ENCODE measurements at places on chromosomes 3 and 15. TPM values are rescaled to one million over a fixed set of nuclear protein-coding genes. Genes with fewer than 3 reads are reported as not detected.

C3orf70 gene
- 7.4 TPM for polyA plus RNA-seq

HTR3D gene
- polyA plus RNA-seq, result not detected

CHDH gene
- polyA plus RNA-seq, result 8.3 TPM

- DNase-seq, result no peak
Measured at GRCh38 chr3:48492461-48493202, 11.3 kb downstream of the SHISA5 start.

TGM4 gene
- 0.03 TPM for polyA plus RNA-seq

DNA sequence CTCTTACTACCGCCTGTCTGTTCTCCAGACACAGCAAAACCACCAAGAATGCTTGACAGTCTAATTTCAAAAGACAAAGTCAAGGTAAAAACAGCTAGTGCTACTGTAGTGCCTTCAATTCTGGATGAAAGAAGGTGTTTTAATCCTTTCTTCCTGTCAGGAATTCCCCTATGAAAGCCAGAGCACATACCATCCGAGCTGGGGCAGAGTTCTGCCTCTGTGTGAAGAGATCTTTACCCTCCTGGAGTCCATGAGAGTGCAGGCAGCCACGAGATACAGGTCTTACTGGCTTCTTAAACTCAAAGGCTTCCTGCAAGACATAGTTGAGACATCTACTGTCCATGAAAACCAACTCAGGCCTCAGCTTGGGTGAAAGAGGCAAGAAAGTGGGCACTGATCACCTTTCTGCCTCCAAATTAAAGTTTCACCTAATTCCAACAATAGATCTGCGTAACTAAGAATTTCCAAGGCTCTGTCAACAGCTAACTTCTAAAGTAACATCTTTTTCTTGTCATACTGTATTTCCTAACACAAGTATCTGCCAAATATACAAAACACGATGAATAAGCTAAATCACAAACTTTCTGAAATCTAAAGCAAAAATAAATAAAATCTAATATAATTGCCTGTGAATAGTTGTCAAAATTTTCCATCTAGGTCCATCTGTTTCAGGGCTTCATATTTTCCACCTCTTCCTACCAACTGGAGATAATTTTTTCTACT lies 7.5 kb downstream of the CDC25A start:
- no peak for DNase-seq

DNA sequence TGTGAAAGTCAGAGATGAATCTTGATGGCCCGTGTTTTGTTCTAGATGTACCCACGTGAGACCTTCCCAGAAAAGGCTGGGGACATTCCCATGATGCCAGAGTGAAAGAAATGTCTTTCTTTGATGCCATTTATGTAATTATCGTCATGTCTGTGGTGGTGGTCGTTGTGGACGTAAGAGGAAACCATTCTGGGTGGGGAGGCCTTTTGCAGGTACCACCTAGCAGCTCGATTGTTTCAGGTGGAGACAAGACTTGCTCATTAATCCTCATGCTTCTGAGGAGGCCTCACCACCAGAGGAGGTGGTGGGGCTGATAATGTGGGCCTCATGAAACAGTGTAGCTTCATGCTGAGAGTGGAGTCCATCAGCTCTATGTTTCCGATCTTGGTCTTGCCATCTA lies 58.1 kb upstream of the USP3 start:
- DNase-seq, result no peak

- no peak for DNase-seq
Measured at GRCh38 chr3:138384976-138385375, 36.6 kb downstream of the MRAS start.

RPUSD3 gene
- polyA plus RNA-seq, result 43.9 TPM

DNA sequence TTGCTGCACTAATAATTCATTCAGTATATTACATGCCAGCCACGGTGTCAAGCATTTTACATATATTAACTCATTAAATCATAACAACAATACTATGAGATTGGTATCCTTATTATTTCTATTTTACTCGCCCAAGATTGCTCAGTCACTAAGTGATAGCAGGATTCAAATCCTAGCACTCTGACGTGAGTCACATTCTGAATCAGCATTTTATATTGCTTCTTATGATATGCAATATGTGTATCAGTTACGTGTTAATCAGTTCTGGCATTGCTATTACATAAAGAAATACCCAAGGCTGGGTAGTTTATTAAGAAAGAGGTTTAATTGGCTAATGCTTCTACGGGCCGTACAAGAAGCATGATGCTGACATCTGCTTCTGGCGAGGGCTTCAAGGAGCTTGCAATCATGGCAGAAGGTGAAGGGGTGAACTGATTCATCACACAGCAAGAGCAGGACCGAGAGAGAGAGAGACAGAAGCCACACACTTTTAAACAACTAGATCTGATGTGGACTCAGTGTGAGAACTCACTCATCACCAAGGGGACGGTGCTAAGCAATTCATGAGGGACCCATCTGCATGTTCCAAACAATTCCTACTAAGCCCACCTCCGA lies 166.5 kb upstream of the TMCO5A start:
- DNase-seq, result no peak

PLSCR2 gene
- polyA plus RNA-seq, result 1.1 TPM

SAXO2 gene
- polyA plus RNA-seq, result 4.6 TPM

PLA2G4D gene
- polyA plus RNA-seq, result 0.13 TPM

Data from left renal cortex interstitium (tissue), 4 donors.